ENCODE measurements at places on chromosomes 1 and 21. TPM values are rescaled to one million over a fixed set of nuclear protein-coding genes. Genes with fewer than 3 reads are reported as not detected.

FCGR3A gene
- 2.1 TPM for total RNA-seq

GPR25 gene
- total RNA-seq = 7.7 TPM

CDA gene
- not detected for total RNA-seq

FAM177B gene
- 0.30 TPM for total RNA-seq

DDR2 gene
- total RNA-seq = 0.53 TPM

AIM2 gene
- total RNA-seq = 7.8 TPM

ASTN1 gene
- total RNA-seq = not detected

KCNK2 gene
- not detected for total RNA-seq

- no peak for DNase-seq
Observed at GRCh38 chr1:234938135-234938534, 190.5 kb downstream of the TOMM20 start.

- DNase-seq = no peak
Observed at GRCh38 chr1:84756001-84756400, 65.7 kb upstream of the SSX2IP start.

- no peak for DNase-seq
Observed at GRCh38 chr1:243623841-243624240, 226.2 kb downstream of the AKT3 start.

DNA sequence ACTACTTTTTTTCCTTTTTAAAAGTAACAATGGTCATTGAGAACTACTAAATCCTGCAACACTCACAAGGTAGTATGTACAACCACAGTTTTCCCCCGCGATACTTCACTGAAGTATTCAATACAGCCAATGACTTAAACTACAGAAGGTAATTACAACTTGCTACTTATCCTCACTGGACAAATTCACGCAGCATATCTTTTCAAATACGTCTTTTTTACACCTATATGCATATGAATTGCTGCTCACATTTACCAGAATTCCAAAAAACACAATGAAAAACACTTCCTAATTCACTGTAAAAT lies 12.4 kb downstream of the NRIP1 start:
- no peak for DNase-seq

- DNase-seq = no peak
Observed at GRCh38 chr1:40096646-40096976, 441 bp downstream of the PPT1 start.

- no peak for DNase-seq
Observed at GRCh38 chr1:85611856-85612255, 31.3 kb downstream of the CCN1 start.

GRCh38 chr1:30615816-30616590 lies 107.4 kb downstream of the MATN1 start:
- no peak for DNase-seq

DNA sequence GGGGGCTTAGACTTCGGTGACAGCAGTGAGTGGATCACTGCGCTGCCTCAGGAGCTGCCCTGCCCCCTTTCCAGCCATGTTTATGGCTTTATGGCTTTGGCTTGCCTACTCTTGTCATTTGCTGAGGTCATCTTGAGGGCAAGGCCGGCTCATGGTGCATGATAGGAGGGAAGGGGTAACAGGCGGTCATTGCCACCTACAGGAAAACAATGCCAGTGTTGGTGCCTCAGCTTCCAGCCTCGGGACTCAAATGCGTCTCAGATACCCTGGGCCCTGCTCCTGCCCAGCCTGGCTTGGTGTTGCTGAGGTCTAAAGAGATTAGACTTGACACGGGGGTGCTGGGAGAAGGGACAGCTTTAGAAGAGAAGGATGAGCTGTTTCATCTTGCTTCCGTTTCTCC lies 14.5 kb downstream of the KDF1 start:
- DNase-seq = no peak

DNA sequence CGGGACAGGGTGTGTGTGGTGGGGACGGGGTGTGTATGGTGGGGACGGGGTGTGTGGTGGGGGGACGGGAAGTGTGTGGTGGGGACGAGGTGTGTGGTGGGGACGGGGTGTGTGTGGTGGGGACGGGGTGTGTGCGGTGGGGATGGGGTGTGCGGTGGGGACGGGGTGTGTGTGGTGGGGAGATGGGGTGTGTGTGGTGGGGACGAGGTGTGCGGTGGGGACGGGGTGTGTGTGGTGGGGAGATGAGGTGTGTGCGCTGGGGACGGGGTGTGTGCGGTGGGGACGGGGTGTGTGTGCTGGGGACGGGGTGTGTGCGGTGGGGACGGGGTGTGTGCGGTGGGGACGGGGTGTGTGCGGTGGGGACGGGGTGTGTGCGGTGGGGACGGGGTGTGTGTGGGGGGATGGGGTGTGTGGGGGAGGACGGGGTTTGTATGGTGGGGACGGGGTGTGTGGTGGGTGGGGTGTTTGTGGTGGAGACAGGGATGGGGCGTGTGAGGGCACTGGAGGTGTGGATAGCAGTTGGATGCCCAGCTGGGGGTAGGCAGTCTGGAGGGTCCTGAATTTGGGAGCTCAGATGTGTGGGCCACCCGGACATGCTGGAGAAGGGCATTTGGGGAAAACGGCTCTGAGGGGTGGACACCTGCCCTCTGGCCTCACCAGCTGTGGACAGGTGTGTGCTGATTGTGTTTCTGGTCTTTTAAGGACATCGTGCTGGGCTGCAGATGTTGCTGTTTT lies 16.9 kb downstream of the IBA57 start:
- DNase-seq = no peak
